LHCN-M2 (cell line): ENCODE measurements at places on chromosomes 5 and 9. TPM values are rescaled to one million over a fixed set of nuclear protein-coding genes. Genes with fewer than 3 reads are reported as not detected.

Gene AGXT2
- total RNA-seq, result not detected in 2 replicates

DNA sequence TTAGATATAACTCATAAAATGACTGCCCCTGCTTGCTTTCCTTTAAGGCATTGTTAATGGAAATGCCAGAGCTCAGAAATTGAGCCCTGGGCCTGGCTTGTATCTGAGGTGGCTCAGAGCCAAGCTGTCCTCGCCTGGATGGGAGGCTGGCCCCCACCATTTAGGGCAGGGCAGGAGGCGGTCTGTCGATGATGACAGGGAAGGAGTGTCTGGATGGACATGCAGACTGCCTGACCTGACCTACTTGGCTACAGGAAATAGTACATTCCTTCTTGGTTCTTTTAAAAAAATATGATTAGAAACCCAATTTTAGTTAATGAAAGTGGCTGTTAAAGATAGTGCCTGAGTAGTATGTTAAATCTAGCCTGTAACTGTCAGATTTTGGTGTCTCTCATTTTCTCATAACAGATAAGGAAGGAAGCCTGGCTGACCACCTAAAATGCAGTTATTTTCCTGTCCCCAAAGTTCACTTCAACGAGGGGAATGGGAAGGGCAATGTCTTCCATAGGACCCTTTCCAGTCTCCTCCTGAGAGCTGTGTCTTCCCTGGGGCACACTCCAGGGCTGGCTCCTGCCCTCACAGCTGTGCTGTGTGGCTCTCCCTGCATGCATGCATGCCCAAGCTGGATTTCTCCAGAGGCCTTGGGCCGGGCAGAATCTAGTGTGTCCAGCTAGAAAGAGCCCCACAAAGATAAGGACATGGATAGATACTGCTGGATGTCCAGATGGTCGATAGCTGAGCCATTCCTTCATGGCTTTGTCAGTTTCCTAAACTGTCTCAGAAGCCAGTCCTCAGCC, 42.3 kb downstream of the MACROH2A1 start:
- peak; percentile 55 for DNase-seq

GRCh38 chr5:123844873-123845272, 332.9 kb downstream of the CSNK1G3 start:
- no peak for DNase-seq

Gene POMT1
- 27.8 and 31.1 TPM in 2 replicates for total RNA-seq
